ENCODE measurements at places on chromosomes 6 and 20.
A peak's percentile ranks its signal among the peaks of the same experiment; 100 is the strongest.

DNA sequence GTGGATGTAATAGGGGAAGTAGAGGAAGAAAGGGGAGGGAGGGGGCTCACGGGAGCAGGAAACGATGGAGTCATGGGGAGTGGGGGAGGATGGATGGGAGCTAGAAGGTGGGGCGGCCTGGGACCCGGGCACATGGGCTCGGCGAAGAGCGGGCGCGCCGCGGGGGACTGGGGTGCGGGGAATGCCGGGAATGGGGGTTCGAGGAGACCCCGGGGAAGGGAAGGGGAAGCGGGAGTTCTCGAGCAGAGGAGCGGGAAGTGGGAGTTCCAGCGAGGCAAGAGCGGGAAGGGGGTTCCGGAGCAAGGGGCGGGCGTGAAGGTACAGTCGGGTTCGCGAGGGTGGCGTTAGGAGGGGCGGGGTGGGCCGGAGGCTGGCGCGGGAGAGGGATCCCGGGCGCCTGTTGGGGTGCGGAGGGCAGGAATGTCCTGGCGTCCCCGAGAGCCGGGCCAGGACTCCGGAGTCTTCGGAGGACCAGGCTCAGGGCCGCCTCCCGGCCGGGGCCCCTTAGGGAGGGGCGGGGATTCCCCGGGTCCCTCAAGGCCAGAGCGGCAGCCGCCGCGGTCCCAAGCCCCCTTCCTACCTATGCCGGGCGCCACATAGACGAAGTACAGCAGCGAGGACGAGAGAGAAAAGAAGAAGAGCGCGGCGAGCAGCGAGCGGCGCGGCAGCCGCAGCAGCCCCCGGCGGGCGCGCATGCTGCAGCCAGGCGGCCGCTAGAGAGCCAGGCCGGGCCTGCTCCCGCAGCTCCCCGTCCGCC lies 504 bp downstream of the B4GALT5 start:
- peak; percentile 18 for DNase-seq

DNA sequence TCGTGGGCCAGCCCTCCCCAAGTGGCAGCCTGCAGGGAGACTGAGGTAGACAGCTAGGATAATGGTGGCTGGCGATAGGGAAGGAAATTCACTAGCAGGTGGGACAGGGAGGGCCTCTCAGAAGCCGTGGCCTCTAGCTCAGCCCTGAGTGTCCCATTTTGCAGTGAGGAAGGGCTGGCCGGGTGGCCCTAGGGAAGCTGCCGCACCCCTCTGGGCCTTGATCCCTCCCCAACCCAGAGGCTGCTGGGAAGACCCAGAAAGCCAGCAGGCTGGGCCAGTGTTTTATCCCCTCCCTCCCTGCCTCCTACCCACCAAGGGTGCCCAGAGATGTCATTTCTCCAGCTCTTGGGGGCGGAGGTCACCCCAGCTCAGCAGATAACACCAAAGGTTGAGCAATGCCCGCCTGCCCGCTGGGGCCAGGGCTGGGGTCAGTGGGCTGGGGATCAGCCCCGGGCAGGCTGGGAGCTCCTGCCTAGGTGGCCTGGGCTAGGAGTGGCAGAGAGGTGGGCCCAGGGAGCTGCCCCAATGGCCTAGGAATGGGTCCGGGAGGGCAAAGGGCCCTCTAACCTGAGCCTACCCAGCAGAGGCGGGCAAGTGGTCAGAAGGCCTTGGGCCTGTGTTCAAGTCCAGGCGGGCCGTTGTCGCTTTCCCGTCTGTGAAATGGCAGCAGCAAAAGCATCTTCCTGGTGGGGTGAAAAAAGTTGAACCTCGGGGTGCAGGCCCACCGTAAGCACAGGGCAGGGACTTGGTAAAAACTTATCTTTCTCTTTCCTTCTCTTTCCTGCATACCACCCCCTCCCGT lies 1.6 kb upstream of the CEBPB start:
- no peak for DNase-seq

GRCh38 chr20:5870568-5870981 lies 79.8 kb downstream of the TRMT6 start:
- no peak for DNase-seq

DNA sequence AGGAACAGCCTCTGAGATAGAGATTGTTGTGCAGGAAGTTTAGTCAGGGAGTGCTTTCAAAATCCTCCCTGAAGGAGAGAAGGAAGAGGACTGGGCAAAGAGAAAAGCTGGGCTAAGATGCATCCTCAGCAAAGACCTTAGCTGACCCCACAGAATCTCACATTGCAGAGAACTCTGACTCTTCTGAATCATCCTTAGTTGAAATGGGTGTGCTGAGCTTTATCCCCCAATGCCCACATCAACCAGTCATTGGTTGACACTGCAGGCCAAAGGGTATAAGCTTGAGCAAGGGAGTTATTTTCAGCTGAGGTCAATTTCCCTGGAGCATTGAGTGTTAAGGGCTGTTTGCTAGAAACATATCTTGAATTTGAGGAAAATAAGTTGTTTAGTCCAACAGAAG lies 732.2 kb downstream of the CBLN4 start:
- DNase-seq: no peak

DNA sequence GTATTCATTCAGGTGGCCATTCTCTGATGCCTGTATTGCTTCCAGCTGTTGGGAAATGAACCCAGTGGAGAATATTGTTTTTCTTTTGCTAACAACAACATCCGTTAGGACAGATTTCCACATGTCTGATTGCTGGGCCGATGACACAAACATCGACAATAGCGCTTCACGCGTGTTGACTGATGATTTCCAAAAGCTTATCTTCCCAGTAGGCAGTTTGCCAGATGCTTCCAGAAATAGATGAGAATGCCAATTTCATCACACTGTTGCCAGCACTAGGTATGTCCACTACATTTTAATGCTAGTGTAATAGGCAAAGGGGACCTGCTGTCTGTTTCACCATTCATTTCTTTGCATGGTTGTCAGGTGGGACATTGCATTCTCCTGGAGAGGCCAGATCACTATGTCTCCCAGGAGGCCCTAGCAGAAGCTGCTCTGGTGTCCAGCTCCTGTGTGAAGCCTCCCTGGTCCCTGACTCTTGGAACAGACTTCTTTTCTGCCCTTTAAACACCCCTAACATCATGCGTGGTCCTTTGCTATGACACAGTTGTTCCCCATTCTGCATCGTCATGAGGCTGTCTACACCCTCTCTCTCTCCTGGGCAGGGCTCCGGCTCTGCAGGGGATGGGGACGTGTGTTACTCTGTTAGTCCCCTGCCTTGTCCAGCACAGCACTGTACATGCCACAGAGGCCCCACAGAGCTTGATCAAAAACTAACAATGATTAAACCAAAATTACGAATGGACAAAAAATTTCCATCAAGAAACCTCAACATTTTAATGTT lies 181.6 kb downstream of the CDH26 start:
- no peak for DNase-seq
